AG08396 (cell line): ENCODE measurements at places on chromosomes 6 and 20.
A peak's percentile ranks its signal among the peaks of the same experiment; 100 is the strongest.

DNA sequence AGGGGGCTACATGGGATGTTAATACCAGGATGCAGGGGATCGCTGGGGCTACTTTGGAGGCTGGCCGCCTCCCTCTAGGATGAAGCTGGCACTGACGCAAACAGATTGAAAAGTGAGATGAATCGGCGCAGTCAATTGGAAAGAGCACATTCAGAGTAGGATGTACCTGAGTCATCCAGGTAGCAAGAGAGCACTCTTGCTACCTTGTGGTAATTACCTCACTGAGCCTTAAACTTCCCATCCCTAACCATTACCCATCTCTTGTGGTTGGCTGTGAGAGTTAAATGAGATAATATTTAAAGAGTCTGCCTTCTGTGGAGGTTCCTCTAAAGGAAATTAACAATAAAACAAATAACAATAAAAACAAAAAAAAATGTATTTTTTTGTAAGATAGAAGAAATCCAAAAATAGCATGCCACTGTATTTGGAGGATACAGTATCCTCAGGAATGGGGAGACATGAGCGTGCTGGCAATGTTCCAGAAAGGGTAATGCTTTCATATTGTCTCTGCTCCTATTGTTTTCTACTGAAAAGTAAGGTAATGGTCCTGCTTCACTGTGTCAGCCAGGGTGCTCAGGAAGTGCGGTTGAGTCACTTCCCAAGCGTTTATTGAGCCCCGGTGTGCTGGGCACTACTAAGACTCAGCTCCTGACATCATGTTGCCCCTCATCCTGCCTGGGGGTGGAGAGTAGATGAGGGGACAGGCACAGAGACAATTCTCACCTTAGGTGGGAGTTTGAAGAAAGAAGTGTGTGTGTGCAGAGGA lies 301.1 kb downstream of the EYA4 start:
- DNase-seq: no peak

GRCh38 chr20:21125072-21125848 lies 622 bp upstream of the KIZ start:
- peak; percentile 55 for DNase-seq

DNA sequence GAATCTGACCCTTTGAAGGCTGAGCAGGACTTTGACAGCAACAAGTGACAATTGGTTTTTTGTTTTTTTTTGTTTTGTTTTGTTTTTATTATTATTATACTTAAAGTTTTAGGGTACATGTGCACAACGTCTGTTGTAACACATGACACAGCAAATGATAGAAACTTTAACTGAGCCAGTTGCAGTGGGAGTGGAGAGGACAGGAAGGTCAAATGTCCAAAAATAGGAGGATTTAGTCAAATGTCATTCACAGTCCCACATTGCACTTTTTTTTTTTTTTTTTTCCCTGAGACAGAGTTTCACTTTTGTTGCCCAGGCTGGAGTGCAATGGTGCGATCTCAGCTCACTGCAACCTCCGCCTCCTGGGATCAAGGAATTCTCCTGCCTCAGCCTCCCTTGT lies 223.0 kb downstream of the HIVEP2 start:
- DNase-seq: no peak

DNA sequence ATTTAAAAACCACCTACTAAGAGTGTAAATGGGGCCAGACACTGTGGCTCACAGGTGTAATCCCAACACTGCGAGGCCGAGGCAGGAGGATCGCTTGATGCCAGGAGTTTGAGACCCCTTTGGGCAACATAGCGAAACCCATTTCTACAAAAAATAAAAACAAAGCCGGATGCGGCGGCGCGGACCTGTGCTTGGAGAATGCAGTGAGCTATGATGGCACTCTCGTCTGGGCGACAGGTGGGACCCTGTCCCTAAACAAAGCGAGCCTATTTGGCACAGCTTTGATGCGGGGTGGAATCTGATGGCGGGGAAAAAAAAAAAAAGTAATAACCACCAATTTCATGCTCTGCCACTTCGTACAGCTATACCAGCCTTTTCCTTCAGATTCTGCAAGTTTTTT lies 1.1 kb downstream of the TCP1 start:
- no peak for DNase-seq

GRCh38 chr6:44151348-44152108 lies 7.1 kb upstream of the CAPN11 start:
- DNase-seq: peak; percentile 90

- no peak for DNase-seq
Measured at GRCh38 chr6:130578713-130579112, 212.9 kb downstream of the TMEM200A start.

GRCh38 chr6:118932421-118932820 lies 2.5 kb downstream of the MCM9 start:
- DNase-seq: no peak

DNA sequence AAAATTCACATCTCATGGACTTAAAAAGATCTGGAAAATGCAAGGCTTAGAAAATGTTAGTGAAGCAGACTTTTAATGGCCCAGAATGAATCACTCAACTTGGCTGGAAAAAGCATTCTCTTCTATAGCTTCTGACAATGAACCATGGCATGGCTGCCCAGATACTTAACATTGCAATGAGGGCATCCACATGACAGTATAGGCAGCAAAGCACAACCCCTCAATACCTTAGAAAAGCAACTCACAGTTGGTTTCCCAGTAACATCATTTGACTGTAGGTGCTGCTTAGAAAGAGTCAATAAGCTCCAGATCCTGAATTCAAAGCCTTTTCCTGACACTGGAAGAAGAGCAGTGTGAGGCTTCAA lies 155.8 kb downstream of the EYA4 start:
- no peak for DNase-seq

GRCh38 chr20:63642527-63643247 lies 10.5 kb downstream of the STMN3 start:
- no peak for DNase-seq

DNA sequence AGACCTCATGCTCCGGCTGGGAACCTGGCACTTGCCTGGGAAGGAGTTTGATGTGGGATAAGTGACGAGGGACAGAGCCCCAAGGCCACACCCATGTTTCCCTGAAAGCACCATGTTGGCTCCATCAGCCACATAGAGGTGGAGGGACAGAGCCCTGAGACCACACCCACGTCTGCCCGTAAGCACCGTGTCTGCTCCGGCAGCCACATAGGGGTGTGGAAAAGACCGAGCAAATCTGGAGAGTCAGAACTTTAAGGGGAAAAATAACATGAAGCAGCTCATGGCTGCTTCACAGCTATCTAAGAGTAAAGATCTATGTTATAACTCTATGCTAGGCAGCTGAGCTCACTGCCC lies 15.3 kb downstream of the SLCO4A1 start:
- DNase-seq: no peak

DNA sequence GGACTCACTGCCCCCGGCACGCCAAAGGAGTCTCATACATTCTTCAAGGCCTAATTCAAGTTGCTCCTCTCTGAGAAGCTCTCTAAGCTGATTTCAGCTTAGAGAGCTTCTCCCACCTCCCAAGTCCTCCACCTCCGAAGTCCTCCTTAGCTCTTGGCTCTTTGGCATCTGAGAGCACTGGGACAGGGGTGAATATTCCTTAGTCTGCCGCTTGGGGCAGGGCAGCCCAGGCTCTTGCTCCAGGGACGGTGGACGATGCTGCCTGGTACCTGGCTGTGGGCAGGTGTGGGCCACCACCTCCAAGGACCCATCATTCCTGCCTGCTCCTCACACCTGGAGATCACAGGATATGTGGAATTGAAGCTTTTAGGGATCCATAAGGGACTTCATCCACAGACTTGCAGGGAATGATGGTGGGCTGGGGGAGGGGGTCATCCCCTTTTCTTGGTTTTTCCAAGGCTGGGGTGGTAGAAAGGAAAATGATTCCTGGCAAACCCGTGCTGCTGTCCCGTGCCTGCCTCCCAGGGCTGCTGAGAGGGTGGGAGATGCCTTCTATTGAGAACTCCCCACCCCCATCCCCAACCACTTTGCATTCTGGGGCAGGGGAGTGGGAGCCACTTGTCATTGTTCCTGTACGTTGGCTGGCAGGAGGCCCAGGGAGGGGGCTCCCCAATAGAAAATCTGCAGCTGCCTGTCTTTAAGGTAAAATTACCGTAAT lies 57.4 kb downstream of the ARHGAP40 start:
- DNase-seq: peak; percentile 45

DNA sequence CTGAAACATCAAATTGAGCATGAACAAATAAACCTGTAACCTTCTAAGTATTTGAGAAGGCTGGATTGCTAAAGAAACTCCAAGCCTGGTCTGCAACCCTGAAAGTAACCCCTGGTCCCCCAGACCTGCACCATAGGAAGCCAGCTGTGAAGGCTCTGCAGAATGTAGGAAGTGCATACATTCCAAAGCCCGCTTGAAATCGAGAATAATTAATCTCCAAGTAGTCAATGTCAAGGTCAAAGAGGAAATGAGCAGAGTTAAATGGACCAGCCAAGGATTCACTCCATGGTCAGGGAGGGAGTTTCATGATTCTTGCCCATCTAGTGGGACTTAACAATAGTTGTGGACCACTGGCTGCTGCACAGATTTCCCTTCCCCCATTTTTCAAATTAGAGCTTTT lies 107.6 kb upstream of the RNF24 start:
- no peak for DNase-seq

DNA sequence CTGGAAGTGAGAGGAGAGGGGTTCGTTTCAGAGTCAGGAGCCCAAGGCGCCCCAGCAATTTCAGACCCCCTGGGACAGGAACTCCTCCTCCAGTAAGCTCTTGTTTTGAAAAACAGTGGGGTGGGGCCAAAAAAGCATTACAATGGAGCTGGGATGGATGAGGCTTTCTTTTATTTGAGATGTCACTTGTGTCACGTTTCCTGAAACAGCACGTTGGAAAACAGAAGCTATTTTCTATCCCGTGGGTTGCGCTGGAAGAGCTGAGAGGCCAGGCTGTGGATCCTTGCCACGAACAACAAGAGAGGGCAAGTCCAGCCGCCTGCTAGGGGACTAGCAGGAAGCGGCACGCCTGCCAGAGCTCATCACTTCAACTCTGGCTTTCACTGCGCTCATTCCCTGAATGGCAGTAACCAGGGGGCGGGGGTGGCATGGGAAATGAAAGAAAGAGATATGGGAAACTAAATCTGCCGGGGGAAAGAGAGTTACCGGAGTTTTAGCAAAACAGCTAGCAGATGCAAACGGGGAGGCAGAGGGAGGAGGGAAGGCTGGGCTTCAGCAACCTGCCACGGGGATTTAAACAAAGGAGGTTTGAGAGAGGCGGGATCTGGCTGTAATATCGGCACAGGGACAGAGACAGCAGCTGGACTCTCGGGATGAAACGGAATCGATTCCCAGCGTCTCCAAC lies 34.6 kb downstream of the GCNT2 start:
- DNase-seq: peak; percentile 20

GRCh38 chr20:31894980-31895675 lies 24.7 kb downstream of the TTLL9 start:
- DNase-seq: peak; percentile 71

- DNase-seq: no peak
Measured at GRCh38 chr6:14058029-14058695, 59.4 kb upstream of the CD83 start.
